ENCODE measurements at places on chromosomes 4 and X.

DNA sequence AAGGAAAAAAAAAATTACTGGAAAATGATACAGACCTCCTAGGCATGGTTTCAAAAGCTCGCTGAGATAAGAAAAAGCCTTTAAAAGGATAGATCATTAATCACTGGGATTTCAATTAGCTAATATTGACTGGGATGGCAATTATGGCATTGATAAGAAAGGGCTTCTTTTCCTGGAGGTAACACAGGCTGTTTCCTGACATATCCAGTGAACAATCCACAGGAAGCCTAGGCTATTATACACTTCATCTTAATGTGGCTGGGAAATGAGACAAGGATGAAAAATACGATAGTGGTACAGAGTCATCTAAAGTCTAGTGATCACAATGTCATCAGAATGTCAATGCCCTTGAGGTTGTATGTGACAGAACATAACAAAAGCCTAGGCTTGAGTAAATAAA lies 1579.3 kb downstream of the C4orf33 start:
- DNase-seq: no peak

- DNase-seq: no peak
These were observed 16.5 kb upstream of the SMIM14 start for GRCh38 chr4:39655211-39655610.

- DNase-seq: no peak
These were observed 16.5 kb downstream of the SEPTIN11 start for GRCh38 chr4:76965866-76966579.

DNA sequence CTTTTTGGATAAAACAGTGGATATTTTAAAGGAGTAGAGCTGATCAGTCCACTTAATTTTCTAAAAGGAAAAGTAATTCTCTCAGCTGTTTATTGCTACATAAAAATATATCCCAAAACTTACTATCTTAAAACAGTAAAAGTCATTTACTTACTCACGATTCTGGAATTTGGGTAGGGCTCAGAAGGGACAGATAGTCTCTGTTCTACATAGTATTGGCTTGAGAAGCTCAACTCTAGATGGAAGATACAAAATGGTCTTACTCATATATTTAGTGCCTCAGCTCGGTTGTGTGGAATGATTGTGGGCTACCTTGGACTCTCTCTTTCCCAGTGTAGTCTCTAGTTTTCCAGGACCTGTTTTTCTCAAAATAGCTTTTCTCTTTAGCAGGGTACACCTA lies 691.5 kb upstream of the POU3F4 start:
- DNase-seq: no peak

GRCh38 chr4:19544446-19545125 lies 707.1 kb upstream of the SLIT2 start:
- no peak for DNase-seq

GRCh38 chr4:94363136-94363655 lies 20.6 kb upstream of the HPGDS start:
- DNase-seq: no peak

Measured in heart left ventricle (tissue), 16 donors.